ENCODE measurements at places on chromosomes 6 and 20. TPM values are rescaled to one million over a fixed set of nuclear protein-coding genes. Genes with fewer than 3 reads are reported as not detected.

Gene AGER
- total RNA-seq = 2.0 TPM

Gene CDSN
- not detected for total RNA-seq

Gene STX11
- total RNA-seq = 11.1 TPM

DNA sequence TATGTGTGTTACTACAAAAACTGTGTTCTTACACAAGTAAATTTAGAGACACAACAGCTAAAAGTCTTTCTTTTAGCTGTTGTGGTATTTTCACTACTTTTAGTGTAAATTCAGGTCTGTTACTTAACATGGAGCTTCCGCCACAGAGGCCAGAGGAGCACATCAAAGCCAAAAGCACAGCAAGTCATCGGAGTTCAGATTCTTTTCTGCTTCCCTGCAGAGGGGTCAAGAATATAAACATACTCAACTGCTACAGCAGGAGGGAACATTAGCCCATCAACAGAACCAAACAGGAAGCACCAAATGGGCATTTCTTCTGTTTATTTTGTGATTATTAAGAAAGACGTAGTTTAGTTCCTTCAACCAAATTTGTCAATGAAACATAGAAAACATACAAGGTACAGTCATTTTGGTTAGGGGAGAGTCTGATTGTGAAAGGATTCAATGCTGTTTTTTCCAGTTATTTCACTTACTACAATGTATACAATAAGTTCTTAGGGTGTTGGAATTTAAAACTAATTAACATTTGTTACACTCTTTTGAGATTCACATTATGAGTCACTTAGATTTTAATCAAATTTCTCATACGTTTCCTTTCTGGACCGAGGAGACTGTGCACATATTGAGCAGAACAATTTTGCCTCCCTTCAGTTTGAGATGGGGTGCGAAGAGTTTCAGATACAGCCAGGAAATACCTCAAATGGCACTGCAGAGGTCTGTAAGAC, 42.8 kb upstream of the DSE start:
- no peak for DNase-seq

- DNase-seq = no peak
Observed at GRCh38 chr6:154280521-154280920, 76.1 kb downstream of the IPCEF1 start.

DNA sequence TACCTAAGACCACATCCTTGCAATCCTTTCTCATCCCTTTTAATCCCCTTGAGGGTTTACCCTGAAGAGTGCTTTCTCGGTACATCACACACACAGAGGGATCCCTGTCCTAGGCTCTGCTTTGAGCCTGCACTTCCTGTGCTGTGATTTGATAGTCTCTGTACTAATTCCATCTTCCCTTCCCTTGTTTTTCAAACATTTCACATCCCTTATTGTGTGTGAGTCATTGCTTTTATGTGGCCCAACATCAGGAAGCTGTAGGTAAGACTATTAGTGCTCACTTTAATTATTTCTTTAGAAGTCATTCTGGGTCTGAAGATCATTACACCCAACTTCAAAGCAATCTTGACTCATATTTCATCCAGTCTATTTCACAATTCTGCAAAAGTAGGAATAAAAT, 57.2 kb upstream of the ANKEF1 start:
- DNase-seq = no peak

- DNase-seq = no peak
Observed at GRCh38 chr6:135002974-135003703, 51.5 kb downstream of the HBS1L start.

DNA sequence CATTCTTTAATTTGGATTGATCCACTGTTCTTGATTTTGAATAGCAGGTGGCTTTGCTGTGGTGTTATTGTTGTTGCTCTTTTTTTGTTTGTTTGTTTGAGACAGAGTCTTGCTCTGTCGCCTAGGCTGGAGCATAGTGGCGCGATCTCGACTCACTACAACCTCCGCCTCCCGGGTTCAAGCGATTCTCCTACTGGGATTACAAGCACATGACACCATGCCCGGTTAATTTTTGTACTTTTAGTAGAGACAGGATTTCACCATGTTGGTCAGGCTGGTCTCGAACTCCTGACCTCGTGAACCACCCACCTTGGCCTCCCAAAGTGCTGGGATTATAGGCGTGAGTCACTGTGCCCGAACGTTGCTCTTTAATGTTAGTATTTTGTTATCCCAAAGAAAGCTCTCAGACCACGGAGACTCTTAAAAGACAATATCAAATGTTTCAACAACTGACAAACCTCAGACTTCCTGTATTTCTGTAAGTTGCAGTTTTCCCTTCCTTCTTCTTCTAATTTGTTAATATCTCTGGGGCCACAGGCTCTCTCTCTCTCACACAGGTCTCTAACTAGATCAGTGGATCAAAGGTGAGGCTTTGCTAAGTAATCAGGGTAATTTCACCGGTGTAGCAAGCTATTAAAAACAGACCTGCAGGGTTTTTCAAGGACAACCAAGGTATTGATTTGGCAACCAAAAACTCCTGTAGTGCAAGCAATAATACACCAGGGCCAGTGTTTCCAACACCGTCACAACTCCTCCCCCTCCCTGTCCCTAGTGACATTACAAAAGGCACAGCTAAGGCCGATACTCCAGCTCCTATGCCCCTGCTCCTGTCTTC, 48.8 kb upstream of the ZNF217 start:
- no peak for DNase-seq

GRCh38 chr6:56424542-56425083, 177.2 kb upstream of the COL21A1 start:
- DNase-seq = no peak

DNA sequence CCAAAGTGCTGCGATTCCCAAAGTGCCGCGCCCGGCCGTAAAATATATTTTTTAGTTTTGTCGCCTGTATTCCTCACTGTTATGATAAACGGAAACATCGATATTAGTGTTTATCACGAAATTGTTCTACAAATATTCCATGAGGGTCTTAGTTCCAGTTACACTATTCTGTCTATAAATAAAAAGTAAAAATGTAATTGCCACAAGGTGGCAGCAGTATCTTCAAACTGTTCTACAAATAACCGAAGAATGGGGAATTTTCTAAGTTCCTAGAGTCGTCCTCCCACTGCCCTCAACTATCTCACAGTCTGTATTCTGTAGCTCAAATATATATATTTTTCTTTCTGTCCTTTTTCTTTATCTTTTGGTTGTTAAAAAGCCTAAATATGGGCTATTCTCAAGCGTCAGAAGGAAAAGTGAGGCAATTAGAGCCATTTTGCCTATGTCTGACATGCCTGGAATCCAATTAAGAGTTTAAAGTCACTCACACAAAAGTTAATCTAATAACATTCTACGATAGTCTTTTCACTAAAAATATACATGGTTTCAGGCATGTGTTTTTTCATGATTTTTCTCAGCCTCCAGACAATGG, 14.2 kb upstream of the FAM162B start:
- no peak for DNase-seq

Data from Right ventricle myocardium inferior (tissue), 1 donor.